ENCODE measurements at places on chromosomes 11 and 22.
A peak's percentile ranks its signal among the peaks of the same experiment; 100 is the strongest.

DNA sequence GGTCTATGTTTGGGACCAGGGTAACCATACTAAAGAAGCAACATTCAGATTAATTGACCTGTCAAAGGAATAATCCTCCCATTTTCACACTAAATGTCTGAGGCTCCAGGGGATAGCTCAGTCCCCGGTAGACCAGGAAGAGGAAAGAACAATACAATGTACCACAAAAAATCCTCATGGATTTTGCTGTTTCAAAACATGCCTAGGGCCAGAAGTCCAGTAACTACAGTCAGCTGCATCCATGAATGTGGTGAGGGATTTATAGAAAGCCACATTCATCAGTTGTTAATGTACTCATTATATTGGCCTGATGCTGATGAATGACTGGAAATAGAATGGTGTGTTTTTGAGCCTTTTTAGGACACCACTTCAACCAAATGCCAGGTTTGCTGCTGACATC is 6.9 kb upstream of the ETS1 start:
- DNase-seq, result peak; percentile 80

DNA sequence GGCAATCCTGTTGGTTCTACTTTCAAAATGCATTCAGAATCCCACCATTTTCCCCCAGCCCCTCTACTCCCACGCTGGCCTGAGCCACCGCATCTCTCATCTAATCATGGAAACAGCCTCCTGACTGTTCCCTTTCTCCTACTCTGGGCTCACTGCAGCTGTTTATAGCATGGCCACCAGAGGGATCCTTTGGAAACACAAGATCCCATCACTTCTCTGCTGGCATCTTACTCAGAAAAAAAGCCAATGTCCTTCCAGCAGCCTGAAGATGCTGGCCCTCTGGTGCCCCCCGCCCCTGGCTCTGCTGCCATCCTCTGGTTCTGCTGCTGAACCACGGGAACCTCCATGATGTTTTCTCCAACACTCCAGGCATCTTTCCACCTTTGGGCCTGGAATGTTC is 11.1 kb downstream of the MS4A8 start:
- DNase-seq, result no peak

- DNase-seq, result no peak
Measured at GRCh38 chr22:20738394-20739089, 35.4 kb upstream of the SERPIND1 start.

- no peak for DNase-seq
Measured at GRCh38 chr22:49351761-49352227, 475.9 kb downstream of the BRD1 start.

GRCh38 chr11:14237444-14237961 is 121.5 kb downstream of the RRAS2 start:
- DNase-seq, result no peak

GRCh38 chr11:11387622-11388305 is 34.7 kb upstream of the CSNK2A3 start:
- no peak for DNase-seq

DNA sequence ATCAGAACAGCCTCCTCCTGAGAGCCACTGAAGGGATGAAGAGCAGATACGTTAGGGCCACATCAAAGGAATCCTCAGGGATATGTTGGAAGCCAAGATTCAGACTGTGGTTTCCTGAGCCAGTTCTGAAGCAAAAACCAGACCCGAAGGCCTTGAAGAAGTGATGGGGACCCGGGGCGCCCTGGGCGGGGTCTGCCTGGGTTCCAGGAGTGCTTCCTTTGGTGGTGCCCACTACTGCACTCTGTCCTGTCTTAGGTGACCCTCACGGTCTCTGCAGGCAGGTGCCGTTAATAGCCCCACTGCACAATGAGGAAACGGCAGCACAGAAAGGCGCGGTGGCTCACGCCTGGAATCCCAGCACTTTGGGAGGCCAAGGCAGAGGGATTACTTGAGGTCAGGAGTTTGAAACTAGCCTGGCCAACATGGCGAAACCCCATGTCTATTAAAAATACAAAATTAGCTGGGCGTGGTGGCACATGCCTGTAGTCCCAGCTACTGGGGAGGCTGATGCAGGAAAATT is 12.9 kb upstream of the SH3BP1 start:
- no peak for DNase-seq

DNA sequence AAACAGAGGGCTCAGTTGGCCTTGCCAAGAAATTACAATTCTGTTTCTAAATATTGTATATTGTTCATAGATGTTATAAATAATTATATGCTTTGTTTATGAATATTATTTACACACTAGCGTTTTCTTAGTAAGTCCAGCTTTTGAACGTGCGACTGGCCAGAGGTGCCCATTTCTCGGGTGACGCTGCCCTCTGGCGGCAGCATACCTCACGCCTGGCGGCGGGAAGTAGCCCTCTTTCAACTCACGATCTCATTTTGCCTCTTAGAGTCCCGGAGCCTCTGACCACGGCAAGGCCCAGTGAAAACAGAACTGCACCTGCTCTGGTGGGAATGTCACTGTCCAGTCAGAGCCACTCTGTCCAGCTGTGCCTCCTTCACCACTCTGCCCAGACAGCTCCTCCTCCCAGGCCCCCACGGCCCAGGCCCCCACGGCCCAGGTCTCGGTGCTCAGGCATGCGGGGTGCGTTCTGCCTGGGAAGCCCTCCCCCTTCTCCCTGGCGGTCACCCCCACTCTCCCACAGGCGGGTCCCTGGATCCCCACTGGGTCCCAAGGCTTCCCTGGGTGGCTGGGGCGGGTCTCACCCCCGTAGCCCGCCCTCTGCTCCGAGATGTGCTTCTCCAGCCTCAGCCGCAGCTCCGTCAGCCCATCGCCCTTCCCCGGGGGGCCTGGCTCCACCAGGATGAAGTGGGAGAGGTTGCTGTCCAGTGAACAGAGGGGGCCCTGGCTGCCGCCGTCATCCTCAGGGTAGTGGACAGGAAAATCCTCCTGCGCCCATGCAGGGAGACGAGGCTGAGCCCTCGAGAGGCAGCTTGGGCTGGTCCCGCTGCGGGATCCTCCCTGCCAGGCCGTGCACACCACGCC is 19.3 kb downstream of the TSSC4 start:
- DNase-seq, result peak; percentile 55

DNA sequence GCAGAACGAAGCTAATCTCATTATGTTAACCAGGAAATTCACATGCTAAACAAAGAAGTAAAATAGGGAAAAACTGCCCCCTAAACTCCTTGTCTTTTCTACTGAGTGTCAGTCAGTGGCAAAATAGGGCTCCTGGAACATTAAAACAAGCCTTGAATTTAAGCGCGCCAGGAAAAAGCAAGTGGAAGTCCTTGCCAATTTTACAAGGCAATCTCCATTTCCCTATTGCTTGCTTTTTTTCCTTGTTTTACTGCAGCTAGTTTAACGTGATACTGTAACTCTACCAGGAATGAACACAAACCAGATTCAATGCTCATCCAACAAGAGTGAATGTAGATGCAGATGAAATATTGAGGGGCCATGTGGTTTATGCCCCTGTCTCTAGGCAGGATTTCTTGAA is 28.1 kb upstream of the KIRREL3 start:
- no peak for DNase-seq

- no peak for DNase-seq
Measured at GRCh38 chr11:10716122-10716521, 22.6 kb upstream of the IRAG1 start.

GRCh38 chr11:76808996-76809395 is 25.8 kb downstream of the TSKU start:
- no peak for DNase-seq

DNA sequence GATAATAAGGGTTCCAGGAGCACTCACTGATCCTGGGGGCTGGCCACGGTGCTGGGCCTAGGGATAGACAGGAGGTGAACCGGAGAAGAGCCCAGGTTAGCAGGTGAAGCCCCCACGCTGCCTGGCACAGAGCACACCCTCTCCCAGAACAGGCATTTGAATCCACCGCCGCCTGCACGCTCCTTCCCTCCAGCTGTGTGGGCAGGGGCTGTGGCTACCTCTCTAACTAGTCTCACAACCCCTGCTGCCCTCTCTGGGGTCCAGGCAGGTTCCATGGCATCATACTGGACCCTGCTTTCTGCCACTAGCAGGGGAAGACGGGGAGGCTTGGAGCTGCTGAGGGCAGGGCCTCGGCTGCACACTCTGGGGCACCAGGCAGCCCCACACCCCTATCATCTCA is 358.0 kb downstream of the CTTN start:
- DNase-seq, result no peak

DNA sequence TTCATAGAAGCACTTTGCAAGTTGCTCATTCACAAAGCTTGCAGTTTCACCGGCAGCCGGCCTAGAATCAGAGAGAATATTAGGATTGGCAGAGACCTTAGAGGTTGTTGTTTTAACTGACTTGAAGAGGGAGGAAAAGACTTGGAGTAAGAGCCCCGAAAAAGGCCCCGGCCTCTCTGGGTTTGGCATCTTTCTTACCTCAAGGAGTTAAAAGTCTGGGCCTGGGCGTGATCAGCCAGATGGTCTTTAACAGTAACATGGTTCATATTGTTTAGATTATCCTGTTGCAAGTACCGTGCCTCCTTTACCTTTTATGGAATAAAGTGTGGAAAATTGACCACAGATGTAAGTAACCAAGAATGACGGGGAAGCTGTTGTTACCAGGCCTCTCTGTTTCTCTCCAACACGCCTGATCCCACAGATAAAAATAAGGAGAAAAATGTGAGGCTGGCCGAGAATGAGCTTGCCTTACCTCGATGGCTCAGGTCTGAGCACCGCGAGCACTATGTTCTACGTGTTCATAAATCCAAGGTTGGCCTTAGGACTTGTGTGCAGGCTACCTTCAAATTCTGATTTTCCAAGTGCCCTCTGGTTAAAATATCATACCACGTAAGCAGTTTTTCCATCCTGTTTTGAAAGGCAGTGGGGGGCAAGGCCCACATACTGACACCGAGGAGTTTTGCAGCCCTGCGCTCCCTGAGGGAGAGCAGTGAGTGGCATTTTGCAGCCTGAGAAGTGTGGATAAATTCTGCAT is 56.4 kb downstream of the PARVA start:
- no peak for DNase-seq

Measured in HAP-1 (cell line).